ENCODE measurements at places on chromosomes 2 and 18.

DNA sequence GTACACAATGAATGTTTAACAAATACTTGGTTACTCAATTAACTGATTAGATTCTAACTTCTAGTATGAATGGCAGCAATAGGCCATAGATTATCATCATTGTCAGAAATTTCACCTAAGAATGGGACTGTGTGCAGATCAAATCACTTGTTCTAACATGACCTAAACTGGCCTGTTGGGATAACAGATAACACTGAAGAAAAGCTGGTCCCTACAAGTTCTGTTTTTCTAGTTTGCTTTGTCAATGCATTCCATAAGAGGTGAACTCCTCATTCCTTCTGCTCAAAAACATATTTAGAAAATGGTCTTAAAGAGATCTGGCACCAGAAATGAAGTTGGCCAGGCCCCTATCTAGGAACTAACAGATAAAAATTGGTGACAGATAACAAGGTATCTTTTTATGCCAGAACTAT is 175.4 kb downstream of the THADA start:
- DNase-seq: no peak

GRCh38 chr2:162826921-162827320 is 11.6 kb downstream of the KCNH7 start:
- DNase-seq: no peak

DNA sequence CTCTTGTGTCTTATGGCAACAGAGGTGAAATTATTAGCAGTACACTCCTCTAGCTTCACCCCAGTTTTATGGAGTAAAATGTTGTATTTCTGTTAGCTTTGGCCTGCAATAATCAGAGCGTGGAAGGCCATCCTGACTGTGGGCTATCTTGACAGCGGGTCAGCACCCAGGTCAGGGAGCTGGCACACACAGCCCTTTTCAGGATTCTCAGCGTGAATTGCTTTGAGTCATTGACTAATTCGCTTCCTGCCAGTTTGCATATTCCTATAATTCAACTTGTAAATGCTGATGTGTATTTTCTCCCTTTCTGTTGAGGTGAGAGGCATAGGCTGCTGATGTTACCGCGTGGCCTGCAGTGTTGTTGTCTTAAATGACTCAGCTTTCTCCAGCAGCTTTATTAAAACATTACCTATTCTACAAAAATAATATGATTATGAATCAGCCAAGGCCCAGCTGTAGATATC is 109.6 kb upstream of the EML6 start:
- no peak for DNase-seq

DNA sequence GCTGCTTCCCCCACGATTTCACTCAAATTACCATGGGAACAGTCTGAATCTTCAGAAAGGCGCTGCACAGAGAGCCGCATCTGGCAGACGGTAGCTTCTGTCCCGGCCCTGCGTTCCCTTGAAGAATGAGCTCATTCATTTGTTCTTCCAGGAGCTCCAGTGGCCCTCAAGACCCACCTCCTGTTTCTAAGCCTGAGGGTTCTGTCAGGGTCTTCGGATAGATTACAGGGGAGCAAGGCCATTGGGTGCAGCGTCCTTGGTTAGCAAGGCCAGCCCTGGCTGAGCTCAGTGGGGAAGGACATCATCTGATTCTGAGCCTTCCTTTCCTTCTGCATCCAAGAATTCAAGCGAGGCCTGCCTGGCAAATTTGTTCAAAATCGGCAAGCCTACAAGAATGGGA is 111.9 kb downstream of the PDCL3 start:
- DNase-seq: no peak

DNA sequence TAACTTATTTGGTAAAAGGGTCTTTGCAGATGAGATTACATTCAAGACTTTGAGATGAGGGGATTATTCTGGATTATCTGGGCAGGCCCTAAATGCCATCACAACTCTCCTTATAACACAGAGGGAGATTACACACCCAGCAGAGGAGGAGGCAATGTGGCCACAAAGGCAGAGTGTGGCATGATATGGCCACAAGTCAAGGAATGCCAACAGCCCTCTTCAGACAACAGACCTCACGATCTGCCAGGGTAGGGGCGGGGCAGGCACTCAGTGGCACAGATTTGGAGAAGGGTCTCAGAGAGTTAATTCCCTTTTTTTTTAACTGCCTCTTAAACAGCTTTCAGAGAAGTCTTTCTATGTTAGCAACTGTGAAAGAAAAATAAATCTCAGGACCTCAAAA is 96.9 kb downstream of the CYP26B1 start:
- DNase-seq: no peak

- DNase-seq: peak; percentile 22
These were observed 129.6 kb upstream of the DNAJC10 start for GRCh38 chr2:182586426-182586825.

- no peak for DNase-seq
These were observed 118.4 kb downstream of the LNPK start for GRCh38 chr2:175883586-175884194.

- DNase-seq: no peak
These were observed 480.1 kb upstream of the TCF4 start for GRCh38 chr18:56067969-56068671.

- no peak for DNase-seq
These were observed 7.0 kb downstream of the ASTL start for GRCh38 chr2:96131152-96131812.

GRCh38 chr2:222303045-222303827 is 4.4 kb upstream of the PAX3 start:
- no peak for DNase-seq

GRCh38 chr18:63141778-63142176 is 177.8 kb downstream of the BCL2 start:
- no peak for DNase-seq

GRCh38 chr2:201220102-201220570 is 37.2 kb downstream of the CASP10 start:
- no peak for DNase-seq

DNA sequence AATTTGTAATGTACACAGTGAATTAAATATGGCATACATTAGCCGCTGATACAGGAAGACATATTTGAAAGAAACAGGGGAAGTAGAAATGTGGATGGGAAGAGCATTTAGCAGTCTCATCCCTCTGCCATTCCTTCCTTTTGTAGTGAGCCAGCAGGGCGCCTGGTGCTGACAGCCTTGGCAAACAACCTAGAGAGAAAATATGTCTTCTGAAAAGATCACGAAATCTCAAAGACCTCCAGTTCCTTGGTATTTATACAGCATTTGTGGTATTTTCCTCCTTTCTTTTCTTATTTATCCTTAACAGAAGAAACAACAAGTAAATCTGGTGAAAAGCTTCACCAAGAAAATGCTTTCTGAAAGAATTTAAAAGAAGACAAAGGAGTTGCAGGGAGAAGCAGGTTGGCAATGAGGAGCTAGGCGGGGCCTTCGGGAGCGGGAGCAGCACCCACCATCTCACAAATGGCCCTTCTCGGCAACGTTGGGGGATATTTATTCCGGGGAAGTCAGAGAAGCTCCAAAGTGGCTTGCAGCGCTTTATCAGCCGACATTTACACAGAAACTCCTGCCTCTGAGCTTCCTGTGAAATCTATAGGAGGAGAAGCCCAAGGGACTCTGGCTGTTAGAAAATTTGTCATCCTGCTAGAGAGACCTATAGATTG is 406.1 kb upstream of the NRP2 start:
- DNase-seq: no peak

DNA sequence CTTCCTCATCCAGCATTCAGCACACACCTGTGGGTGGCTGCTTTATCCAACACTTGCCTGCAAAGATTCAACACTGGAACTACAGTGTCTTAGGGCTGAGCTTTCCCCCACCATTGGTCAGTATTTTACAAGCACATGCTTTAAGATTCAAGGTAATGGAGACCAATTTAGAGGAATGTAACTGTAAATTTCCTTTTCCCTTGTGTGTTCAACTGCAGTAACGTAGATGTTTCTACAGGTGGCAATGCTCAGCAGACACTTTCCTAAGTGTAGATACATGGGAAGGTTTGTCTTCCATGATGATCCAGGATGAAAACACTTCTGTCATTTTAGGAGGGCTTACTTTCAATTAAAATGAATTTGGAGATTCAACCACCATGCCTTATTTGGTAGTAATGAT is 143.6 kb upstream of the PXDN start:
- DNase-seq: peak; percentile 26

DNA sequence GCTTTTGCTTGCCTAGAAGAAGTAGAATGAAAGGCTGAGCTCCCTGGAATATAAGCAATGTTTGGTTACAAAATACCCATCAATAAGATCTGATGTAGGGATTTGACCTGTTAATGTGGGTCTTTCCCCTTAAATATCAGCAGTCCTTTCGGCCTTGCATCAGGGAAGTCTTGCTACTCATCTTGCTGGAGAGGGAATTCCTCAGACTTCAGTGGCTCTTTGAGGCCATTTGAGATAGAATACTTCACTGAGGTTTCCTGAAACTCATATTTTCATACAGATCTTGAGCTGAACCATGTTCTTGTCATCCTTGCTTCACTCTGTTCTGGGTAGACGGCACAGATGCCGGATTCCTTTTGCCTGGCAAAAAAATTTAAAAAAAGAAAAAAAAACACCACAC is 3.9 kb downstream of the TWIST2 start:
- DNase-seq: no peak

- DNase-seq: no peak
These were observed 116.8 kb downstream of the SPTBN1 start for GRCh38 chr2:54572636-54573536.

DNA sequence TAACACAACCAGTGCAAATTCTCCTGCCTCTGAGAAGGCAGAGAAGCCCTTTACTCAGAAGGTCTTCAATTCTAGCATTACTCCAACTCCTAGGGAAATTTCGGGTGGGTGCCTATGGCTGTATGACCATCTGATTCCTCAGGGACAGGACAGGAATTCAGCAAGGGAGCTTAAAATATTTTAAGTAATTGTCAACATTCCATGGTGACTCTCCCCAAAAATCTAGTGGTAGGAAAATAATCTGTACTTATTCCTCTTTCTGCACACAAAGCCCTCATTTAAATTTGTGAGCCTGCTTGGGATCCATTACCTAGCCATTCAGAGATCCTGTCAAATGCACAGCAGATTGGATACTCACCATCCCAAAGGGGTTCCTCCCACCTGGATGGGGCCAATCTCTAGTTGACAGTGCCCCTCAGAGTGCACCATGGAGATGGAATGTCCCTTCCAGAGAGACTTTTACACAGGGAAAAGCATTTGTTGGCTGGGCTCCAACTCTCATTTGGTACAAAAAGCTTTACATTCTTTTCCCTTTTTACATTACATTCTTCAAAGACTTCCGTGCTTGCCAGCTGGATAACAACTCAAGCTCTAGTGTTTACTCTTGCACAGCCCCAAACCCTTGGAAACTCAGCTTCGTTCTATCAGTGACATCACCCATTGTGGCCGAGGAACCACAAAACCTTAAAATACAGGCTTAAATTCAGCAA is 3.1 kb upstream of the TMEM150A start:
- peak; percentile 38 for DNase-seq

DNA sequence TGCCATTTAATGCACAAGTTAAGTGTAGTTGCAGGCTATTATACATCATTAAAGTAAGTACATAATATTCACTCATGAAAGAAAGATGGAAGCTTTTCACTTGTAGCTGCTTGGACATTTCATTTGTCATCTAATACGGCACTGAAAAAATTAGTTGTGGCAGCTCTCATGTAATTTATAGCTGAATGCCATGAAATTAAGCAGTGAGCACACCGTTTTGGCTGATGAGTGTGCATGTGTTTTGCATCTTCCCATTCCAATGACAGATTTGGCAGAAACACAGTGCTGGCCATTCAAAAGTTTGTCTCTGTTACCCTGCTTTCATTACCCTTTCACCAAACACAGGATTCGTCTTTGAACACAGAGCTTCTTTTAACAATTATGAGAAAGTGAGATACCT is 174.0 kb downstream of the PTGR3 start:
- DNase-seq: no peak

DNA sequence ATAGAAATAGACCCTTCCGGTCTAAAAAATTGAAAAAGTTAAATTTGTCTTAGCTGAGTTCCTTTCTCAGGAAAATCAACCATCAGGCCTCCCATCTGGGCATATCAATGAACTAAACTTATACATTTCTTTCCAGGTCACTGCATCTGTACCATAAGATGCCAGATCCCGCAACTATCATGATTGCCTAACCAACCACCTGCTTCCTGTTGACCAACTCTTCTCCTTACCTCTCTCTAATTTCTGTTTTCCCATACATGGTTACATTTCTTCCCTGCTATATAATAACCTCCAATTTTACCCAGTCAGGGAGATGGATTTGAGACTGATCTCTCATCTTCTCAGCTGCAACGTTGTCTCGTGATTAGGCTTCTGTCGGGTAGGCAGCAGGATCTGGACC is 228.7 kb downstream of the FSIP2 start:
- no peak for DNase-seq

GRCh38 chr2:168528016-168528415 is 71.9 kb downstream of the CERS6 start:
- no peak for DNase-seq

GRCh38 chr2:132943829-132944228 is 273.8 kb upstream of the LYPD1 start:
- no peak for DNase-seq

- DNase-seq: no peak
These were observed 272.1 kb upstream of the EPAS1 start for GRCh38 chr2:46025081-46025480.

DNA sequence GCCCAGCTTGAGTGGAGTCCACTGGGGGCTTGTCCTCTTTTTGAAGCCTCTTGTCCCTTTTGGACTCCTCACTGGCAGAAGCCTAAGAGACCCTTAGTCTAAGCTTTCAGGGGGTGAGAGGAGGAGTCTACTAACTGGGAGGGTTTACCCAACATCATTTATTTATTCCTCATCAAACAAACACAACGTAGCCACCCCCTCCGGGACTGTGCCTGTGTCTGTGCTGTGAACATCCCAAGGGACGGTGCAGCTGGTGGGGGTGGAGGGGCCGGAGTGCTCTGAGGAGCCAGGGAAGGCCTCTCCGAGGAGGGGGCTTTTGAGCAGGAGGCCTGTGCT is 42.7 kb upstream of the TAF1B start:
- no peak for DNase-seq

GRCh38 chr2:43178602-43179542 is 47.5 kb downstream of the ZFP36L2 start:
- DNase-seq: peak; percentile 86

DNA sequence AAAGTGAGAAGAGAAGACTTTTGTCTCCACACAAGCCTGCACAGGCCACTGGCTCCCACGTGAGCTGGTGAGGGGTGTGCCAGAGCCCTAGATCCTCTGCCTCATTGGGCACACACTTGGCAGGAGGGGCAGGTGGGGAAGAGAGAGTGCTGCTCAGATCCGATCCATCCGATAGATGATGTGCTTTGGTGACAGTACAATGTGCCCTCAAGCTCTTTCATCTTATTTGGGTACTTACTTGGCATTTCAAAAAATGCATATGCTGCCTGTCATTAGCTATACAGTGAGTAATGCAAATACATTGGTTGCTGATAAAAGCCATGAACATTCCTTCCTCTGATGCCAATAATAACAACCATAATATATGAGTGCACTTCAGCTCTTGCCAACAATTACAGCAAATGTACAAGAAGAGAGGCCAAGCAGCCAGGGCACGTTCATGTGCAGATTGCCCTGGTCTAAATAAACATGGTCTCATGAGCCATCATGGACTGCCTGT is 255.3 kb downstream of the VAPA start:
- DNase-seq: peak; percentile 78
